ENCODE measurements at places on chromosomes 1 and 21.

GRCh38 chr1:68149907-68150306 is 82.4 kb downstream of the WLS start:
- no peak for DNase-seq

GRCh38 chr1:185568155-185569123 is 165.8 kb upstream of the HMCN1 start:
- no peak for DNase-seq

GRCh38 chr1:111596499-111596898 is 23.1 kb upstream of the RAP1A start:
- DNase-seq = peak; percentile 77

GRCh38 chr1:69363236-69363635 is 204.5 kb upstream of the LRRC7 start:
- DNase-seq = no peak

DNA sequence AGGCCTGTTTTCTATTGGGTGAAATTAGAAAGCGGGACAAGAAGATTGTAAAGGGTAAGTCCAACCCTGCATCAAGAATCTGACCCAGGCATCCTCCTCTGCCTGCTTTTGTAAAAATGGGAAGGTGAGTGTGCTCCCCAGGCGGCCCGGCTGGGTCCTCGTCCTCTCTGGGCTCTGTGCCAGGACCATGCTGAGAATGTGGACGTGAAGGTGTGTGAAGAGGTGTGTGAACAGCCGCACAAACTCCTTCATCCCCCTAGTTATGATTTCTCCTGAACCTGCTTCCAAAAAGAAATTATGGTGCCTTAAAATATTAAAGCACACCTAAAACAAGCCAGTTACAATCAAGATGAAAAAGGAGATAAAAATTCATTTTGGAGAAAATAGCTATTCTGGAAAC is 185.7 kb downstream of the IGSF21 start:
- no peak for DNase-seq

DNA sequence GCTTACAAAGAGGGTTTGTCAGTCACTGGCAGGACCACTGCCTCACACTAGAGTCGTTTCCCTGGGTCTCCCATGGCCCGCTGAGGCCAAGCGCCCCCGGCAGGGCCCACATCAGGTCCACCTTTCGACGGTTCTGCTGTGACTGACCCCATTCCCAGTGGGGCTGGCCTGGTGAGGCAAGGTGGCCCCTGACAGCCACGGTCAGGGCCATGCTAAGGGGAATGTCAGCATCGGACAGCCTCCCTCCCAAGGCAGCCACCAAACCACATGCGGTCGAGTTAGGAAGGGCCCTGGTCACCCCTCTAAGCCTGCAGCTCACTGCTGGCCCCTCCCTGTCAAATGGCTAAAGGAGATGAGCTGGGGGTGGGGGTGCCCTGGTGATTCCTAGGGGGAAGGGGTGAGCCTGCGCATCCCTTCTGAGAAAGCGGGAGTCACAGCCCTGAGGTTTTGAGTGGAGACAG is 2.9 kb upstream of the KIF17 start:
- no peak for DNase-seq

- no peak for DNase-seq
These were observed 5.0 kb upstream of the OR2T8 start for GRCh38 chr1:247914941-247915662.

DNA sequence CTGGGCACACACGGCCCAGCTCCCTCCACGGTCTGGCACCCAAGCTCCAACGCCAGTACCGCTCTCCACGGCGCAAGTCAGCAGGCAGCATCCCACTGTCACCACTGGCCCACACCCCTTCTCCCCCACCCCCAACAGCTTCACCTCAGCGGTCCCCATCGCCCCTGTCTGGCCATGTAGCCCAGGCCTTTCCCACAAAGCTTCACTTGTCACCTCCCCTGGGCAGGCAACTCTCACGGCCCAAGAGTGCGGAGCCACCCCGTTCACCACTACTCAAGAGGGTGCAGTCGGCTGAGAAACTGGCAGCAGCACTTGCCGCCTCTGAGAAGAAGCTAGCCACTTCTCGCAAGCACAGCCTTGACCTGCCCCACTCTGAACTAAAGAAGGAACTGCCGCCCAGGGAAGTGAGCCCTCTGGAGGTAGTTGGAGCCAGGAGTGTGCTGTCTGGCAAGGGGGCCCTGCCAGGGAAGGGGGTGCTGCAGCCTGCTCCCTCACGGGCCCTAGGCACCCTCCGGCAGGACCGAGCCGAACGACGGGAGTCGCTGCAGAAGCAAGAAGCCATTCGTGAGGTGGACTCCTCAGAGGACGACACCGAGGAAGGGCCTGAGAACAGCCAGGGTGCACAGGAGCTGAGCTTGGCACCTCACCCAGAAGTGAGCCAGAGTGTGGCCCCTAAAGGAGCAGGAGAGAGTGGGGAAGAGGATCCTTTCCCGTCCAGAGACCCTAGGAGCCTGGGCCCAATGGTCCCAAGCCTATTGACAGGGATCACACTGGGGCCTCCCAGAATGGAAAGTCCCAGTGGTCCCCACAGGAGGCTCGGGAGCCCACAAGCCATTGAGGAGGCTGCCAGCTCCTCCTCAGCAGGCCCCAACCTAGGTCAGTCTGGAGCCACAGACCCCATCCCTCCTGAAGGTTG is 97.6 kb downstream of the PIK3R3 start:
- no peak for DNase-seq

- no peak for DNase-seq
These were observed 70.6 kb downstream of the CLSTN1 start for GRCh38 chr1:9753121-9753531.

GRCh38 chr1:150154143-150154542 is 4.4 kb downstream of the PLEKHO1 start:
- no peak for DNase-seq

- no peak for DNase-seq
These were observed 81.2 kb upstream of the HOOK1 start for GRCh38 chr1:59733443-59734141.

DNA sequence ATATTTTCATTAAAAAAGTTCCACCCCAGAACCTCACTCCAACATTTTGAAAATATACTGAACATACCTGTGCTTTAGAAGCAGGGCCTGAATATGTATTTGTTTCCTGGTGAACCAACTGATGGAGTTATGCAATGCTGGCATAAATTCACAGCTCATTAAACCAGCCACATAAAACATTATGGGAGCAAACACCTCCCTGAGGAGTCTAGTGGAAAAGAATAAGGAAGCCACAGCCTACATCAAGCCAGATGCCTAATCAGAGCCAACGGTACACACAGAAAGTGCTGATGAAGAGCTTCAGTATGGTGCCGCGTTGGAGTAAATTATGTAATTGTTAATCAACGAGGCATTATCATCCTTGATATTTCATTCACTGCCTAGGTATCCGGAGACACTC is 199.5 kb downstream of the AJAP1 start:
- no peak for DNase-seq

GRCh38 chr1:202085682-202086373 is 36.9 kb upstream of the GPR37L1 start:
- no peak for DNase-seq

GRCh38 chr1:81439046-81439823 is 361.5 kb upstream of the ADGRL2 start:
- no peak for DNase-seq

DNA sequence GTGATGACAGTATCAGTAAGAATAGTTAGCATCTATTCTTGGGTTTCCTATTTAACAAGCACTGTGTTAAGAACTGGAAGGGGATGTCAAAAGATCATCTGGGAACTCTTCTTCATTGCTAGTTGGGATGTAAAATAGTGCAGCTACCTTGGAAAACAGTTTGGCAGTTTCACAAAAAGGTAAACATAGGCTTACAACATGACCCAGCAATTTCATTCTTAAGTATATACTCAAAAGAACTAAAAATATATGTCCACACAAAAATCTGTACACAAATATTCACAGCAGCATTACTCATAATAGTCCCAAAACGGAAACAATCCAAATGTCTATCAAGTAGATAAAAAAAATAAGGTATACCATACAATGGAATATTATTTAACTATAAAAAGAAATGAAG is 45.7 kb downstream of the DIPK1A start:
- DNase-seq = no peak

GRCh38 chr1:246888522-246888921 is 43.2 kb downstream of the AHCTF1 start:
- no peak for DNase-seq

DNA sequence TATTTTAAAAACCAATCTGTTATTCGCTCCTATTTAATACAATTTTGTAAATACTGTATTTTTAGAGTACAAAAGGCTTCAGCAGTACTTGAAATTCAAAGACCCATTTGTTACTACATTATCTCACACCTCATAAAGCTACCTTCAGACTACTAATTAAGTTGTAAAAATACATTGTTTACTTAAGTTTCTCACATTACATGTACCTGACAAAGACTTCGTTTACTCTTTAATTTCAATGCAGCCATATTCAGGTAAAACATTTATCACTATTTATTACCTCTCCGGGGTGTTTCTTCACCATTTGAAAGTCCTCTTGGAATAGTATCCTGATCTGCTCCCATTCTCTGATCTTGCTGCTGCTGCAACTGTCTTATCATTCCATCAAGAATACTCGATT is 55.2 kb downstream of the BRWD1 start:
- no peak for DNase-seq

GRCh38 chr1:32983020-32983419 is 18.4 kb upstream of the RNF19B start:
- DNase-seq = no peak

DNA sequence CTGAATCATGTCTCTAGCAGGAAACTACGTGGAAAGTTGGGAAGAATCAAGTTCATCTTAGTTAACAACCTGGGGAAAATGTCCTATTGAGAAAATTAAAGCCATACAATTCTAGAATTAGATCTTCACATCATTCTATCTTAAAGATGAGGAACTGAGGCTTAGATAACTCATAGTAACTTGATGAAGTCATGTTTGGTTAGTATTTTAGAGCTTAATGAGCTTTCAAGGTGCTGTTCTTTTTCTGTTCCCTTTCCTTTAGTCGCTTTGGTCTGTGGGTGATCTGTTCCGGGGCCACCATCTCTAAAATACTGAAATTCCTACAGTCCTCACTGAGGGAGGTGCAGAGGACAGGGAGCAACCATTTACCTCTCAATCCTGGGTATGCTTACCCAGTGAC is 4.3 kb upstream of the GLUL start:
- DNase-seq = no peak

DNA sequence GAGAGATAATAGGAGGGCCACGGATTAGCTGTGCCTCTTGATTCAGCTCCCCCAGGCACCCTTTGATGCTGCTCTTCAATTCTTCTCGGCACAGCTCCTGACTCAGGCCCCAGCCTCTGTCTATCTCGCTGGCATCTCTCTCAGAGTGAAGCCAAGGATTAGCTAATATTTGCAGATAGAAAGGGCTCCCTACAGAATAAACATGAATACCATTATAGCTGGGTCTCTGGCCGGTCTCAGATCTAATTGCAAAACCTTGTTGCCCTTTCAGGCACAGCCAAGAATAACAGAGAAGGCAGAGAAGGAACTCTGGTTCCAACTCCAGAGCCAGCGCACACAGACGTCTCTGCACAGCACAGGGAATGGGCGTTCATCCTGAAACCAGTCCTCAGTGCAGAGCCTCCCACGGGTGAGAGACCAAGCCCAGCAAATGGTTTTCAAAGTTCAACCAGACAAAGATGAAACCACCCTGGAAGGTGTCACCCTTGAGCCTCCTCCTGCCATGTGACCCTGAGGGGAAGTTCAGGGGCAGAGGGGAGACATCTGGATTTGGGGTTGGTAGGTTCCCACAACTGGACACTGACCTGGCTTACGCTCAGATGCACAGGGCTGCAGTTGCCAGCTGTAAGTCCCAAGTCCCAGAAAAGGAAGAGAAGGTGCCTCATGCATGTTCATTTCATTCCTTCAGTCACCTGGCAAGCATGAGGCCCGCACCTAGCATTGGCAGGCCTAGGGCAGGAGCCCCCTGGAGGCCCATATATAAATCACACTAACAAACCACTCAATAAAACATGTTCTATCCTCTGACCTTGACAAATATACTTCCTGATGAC is 394.0 kb downstream of the NPHP4 start:
- no peak for DNase-seq

- no peak for DNase-seq
These were observed at the start of gene TGFB2 for GRCh38 chr1:218344814-218345672. TSS of gene TGFB2 (plus strand) at chr1:218345336. CDS start at chr1:218346702, 1,366 bp downstream.

DNA sequence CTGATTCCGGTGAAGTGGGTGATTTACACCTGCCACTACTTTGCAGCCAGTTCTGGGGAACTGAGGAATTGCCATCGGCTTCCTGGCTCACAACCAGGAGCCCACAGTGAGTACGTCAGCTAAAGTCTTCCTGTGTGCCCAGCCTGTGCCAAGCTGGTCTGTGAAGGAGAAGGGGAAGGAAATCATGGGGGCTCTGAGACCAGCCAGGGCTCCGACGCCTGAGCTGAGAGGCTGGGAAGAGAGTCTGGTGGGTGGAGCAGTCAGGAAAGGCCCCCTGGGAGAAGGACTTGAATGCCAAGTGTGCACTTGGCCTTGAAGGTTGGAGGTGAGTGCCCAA is 1.2 kb downstream of the LURAP1 start:
- DNase-seq = no peak

- DNase-seq = no peak
These were observed 107.4 kb downstream of the GIPC2 start for GRCh38 chr1:78153092-78153736.

GRCh38 chr1:15412843-15413242 is 3.2 kb downstream of the EFHD2 start:
- no peak for DNase-seq

DNA sequence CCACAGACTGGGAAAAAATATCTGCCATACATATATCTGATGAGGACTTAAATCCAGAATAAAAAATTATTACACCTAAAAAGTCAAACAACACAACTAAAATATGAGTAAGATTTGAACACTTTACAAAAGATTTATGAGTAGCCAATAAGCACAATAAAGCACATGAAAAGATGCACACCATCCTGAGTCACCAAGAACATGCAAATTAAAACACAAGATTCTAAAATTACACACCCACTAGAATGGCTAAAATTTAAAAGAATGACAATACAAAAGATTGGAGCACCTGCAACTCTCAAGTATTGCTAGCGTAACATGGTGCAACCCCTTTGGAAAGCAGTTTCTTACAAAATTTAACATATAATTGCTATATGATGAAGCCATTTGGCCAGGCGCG is 30.9 kb downstream of the DENND2C start:
- no peak for DNase-seq

DNA sequence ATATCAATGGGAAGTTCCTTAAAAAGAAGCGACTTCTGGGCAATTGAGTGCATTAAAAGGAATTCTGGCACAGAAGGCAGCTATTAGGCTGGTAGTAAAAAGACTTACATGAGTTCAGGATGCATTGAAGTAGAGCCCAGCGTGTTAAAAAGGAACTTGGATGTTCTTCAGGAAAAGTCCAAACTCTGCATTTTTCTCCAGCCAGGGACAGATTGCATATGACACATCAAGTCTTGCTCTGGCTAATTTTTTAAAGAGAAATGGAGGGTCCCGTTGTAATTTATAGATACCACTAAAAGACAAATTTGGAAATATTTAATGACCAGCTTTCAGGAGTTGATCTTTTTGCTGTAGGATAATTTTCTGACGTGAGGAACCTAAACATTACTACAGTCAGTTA is 1.2 kb downstream of the TPRG1L start:
- no peak for DNase-seq

GRCh38 chr1:167681024-167681423 is 40.8 kb upstream of the MPZL1 start:
- DNase-seq = no peak

GRCh38 chr1:65148548-65149350 is 746 bp downstream of the AK4 start:
- peak; percentile 14 for DNase-seq

All from CD4-positive, alpha-beta T cell treated with Interleukin-6 for 4 hours (primary cell).